ENCODE measurements at places on chromosomes 13 and 19.
A peak's percentile ranks its signal among the peaks of the same experiment; 100 is the strongest.

GRCh38 chr19:46213156-46213555 is 16.4 kb upstream of the IGFL1 start:
- DNase-seq: no peak

GRCh38 chr13:36919833-36920615 is at the start of gene SMAD9:
TSS of gene SMAD9 (minus strand) at chr13:36920238. CDS start at chr13:36879689, 40,549 bp downstream.
- peak; percentile 60 for DNase-seq

- no peak for DNase-seq
Measured at GRCh38 chr19:48413879-48414587, 20.6 kb downstream of the GRIN2D start.

GRCh38 chr19:46298479-46299003 is 1.7 kb downstream of the HIF3A start:
- DNase-seq: no peak

DNA sequence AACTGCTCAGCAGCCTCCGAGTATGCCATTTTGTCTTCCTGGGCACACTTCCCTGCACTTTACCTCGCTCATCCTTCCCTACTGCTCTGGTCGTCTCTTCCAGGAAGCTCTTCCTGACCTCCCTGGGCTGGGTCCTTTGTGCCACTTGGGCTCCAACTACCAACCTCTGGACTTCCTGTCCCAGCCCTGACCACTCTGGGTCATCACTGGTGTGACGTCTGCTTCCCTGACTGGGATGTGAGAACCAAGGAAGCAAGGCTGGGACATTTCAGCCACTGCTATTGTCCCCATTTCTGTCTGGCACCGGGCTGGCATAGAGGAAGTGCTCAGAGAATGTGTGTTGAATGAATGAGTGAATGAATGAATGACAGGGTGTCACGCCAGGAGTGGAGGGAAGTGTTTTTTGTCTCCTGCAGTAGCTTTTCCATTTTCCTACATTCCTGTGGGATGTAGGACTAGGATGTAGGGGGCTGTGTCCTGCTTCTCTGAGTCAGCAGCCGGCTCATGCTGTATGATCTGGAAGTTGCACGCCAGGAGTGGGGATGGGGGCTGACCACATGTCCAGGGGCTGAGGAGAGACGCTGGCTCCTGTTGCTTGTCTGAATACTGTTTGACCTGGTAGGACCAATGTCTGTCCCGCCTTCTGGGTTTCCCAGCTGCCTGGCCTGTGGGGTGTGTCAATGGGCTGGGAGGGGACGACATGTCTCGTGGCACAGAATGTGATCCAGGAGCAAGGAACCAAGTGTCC is 14.7 kb downstream of the NOVA2 start:
- peak; percentile 16 for DNase-seq
